COLO829 (cell line): ENCODE measurements at places on chromosomes 3 and 15.

DNA sequence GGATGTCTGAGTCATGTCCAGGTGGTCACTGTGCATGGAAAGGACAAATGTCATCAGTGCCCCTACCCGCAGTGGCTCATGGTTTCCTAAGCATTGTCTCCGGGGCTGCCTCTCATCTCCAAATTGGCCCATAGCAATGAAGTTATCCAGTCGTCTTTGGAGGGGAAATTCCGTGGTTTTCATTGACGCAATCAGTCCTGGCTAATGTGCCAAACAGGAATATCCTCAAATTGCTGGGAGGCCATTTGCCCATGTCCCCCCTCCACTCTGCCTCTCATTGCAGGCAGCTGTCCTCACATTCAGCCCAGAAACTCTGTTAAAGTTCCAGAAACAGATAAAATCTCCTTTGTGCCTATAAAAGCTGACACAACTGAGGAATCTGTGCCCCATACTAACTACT lies 81.6 kb downstream of the MCTP2 start:
- no peak for DNase-seq

DNA sequence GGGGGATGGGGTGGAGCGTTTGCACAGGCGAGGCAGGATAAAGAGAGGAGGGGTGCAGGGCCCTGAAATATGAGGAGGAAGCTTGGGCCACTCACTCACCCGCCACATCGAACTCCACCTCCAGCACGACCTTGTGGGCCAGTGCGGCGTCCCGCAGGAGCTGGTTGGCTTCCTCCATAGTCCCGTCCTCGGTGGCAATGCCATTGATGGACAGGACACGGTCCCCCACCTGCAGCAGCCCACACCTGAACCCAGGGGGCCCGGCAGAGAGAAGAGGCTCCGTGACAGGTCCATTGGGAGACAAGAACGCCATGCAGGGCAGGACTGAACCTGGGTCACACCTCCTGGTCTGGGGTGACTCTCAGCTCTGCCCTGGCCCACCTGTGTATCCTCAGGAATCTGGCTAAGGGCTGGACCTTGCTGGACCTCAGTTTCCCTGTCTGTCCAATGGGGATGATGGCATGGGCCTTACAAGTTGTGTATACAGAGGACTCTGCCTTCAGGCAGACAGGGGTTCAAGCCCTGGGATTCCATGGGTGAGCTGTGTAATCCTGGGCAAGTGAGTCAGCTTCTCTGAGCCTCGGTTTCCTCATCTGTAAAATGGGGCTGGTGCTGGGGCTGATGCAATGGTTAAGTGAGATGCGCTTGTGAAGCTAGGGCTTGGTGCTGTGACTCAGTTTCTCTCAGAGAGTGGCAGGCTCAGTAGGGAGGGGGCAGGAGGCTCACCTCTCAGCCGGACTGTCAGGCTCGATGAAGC lies 26.4 kb downstream of the GRIP2 start:
- DNase-seq: no peak

GRCh38 chr15:32877252-32878019 lies 159.6 kb downstream of the GREM1 start:
- no peak for DNase-seq

DNA sequence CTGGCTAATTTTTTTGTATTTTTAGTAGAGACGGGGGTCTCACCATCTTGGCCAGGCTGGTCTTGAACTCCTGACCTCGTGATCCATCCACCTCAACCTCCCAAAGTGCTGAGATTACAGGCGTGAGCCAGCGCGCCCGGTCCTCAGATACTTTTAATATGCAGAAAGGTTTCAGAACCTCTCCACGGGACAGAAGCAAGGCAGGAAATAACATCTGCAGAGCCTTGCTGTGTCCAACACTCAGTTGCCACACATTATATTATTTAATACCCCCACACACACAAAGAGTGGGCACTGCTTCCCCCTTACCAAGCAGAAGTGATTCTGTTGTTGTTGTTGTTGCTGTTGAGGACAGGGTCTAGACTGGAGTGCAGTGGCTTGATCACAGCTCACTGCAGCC lies 28.0 kb downstream of the OSBPL10 start:
- no peak for DNase-seq

DNA sequence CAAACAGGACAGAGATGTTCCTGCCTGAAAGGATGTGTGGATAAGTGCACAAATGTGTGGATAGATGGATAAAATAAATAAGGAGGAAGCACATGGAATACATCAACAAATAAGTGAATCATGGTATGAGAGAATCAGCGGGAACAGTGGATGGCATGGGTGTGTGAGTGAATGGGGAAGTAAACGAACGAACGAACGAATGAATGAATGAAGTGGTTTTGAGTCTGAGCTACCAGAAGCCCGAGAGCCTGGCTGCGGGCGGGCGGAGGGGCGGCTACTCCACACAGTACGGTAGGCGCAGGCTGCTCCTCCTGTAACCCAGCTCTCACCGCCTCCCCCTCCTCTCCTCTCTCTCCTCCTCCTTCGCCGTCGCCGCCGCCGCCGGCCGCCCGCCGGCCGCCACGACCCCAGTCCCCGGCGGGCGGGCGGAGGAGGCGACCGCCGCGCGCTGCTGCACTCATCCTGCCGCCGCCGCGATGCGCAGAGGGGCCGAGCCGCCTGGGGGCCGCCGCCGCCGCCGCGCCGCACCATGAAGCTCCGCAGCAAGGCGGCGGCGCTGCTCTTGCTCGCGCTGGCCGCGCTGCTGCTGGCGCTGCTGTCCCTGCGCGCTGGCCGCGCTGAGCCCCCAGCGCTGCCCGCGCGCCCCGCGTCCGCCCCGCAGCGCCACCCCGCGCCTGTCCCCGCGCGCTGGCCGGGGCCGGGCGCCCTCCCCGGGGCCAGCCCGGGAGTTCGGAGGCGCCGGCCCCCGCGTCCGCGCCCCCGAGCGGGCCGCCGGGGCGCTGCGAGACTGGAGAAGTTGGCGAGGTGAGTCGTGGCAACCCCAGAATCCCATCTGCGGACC lies at the start of gene GXYLT2:
GXYLT2 (plus strand) TSS at position 342 of the 841 bp plus-strand sequence; CDS start at position 530, 188 bp downstream.
- peak; percentile 50 for DNase-seq

GRCh38 chr3:43996379-43997301 lies 245.0 kb upstream of the TOPAZ1 start:
- DNase-seq: no peak

- no peak for DNase-seq
Observed at GRCh38 chr3:119148493-119149180, 2.7 kb downstream of the TEX55 start.

- DNase-seq: peak; percentile 3
Observed at GRCh38 chr15:57149196-57149595, 227.1 kb upstream of the CGNL1 start.

GRCh38 chr15:99983886-99984286 lies 250.6 kb upstream of the LYSMD4 start:
- no peak for DNase-seq

- DNase-seq: no peak
Observed at GRCh38 chr15:60095711-60096110, 91.6 kb downstream of the FOXB1 start.

DNA sequence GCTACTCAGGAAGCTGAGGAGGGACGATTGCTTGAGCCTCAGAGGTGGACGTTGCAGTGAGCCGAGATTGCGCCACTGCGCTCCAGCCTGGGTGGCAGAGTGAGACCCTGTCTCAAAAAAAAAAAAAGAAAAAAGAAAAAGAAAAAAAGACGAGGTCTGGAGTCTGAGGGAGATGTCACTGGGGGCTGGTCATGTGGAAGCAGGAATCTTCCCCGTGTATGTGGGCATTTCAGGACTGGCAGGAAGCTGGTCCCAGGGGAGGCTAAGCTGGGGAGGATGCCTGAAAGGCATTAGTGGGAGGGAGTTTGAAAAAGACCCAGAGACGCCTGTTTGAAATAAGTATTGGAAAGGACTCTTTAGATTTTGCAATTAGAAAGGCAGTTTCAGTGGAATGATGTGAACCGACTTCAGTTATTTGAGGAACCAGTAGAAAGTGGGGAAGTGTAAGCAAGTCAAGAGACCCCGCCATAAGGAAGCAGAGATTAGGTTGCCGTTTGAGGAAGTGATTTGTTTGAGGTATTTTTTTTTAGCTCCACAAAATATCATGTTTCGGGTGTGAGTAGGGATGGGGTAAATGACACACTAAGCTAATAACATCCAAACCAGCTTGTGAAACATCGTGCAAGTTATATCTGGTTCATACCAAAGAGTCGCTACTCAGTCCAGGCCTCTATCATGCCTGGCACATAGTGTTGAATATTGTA lies 55.5 kb downstream of the ST6GAL1 start:
- peak; percentile 92 for DNase-seq

GRCh38 chr3:116815831-116816588 lies 106.4 kb downstream of the TUSC7 start:
- no peak for DNase-seq

DNA sequence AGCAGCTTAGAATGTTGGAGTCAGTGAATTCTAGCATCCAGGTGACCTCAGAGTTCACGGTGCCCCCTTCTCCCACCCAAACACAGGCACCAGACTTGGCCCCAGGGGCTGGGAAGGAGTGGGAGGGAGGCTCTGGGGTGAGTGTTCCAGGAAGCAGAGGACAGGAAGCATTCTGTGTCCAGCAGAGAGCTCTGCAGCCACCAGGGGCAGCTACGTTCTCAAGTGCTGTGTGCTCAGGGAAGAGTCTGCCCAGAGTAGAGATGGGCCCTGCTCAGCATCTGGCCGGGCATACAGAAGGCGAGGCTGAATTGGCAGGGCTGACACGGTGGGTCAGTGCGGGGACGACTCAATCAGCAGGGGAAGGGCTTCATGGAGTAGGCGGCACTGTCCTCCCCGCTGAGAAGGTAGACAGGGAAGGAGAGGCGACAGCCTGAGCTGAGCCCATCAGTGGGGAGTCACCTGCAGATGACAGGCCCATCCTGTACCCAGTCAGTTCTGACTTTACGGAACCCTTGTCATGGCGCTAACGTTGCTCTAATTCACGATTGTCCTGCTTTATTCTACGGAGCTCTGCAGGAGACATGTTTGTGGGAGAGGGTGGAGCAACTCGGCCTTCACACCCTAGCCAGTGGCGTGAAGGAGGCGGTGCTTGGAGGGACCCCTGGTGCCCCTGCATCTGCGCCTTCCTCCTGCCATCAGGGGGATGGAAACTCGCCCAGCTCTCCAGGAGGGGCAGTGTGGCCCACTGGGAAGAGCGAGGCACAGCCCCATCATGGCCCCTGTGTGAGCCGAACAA lies 82.2 kb downstream of the C3orf70 start:
- peak; percentile 66 for DNase-seq

- DNase-seq: no peak
Observed at GRCh38 chr15:82176542-82176941, 86.0 kb downstream of the EFL1 start.
